ENCODE measurements at places on chromosomes 16 and 17.

DNA sequence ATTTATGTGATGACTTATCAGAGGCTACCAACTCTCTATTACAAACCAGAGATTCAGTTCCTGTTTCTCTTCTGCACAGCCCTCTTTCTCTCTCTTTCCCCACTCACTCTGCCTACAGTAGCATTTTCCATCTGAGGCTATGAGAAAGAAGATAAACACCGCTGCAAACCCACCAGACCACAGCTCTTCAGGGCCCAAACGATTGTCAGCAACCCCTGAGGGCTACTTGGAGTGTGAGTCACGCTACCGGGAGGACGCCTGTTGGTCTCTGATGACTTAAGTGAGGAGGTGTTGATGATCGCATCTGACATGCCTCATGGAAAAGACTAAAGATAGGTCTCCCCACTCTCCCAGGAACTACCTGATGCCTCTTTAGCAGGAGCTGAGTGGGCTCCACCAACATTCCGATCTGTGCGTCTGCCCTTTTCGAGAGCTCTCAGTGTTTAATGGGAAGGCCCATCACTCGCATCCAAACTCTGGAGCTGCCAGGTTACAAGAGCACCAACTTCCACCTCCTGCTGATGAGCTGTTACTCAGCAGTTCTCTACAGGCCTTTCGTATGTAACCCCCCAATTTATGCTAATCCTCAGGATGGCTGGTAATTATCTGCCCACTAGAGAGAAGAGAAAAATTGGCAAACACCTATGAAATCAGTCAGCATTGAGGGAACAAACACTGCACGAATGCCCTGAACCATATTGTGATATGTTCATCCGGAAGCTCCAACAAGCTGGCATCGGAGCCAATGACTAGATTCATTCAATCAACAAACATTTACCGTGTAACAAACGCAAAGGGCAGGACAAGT is 9.2 kb downstream of the GRIN2A start:
- no peak for DNase-seq

DNA sequence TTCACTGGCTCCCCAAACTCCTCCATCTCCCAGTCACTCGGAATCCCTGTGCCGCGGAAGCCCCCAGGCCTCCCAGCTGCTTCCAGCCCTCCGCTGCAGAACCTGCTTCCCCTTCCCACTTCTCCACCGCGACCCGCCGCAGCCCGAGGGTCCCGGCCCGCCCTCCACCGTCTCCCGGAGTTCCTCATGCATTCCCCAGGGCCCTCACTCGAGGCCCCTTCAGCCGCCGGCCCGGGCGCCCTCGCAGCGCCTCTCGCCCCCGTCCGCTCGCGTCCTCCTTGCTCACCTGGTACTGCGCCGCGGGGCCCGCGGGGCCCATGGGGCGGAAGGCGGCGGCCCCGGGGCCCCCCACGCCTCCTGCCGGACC is 329 bp downstream of the SMARCD2 start:
- no peak for DNase-seq

DNA sequence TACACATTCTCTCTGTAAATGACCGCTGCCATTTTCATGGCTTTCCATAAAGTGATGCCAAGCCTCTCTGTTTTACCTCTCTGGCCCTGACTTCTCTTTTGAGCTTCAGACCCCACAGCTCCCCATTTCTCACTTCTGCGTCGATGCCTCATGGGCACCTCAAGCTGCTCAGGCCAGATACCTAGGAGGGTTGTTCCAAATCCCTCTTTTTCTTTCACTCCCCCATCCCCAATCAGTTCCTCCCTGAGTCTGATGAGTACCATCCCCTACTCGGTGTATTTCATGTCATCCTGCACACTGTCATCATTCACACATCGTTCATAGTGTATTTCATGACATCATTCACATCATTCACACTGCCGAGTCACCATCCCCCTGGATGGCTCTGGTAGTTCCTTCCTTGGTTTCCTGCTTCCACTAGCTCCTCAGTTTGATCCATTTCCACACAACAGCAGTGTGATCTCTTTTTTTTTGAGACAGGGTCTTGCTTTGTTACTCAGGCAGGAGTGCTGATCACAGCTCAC is 43.1 kb downstream of the NTN1 start:
- no peak for DNase-seq

DNA sequence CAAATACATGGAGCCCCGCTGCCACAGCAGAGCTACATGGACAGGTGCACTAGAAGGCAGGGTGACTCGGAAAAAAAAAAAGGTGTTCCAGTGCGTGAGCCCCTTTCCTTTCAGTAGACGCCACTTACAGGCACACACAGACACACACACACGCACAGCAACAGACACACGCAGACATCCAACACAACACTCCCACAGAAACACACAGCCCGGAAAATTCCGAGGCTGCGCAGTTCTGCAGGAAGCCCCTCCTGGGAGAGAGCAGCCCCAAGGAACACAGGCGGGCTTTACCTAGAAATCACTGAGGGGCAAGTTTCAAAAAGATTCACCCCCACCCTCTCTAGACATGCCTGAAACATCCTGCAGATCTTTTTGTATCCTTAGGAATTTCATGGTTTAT is 136.0 kb upstream of the WSB1 start:
- no peak for DNase-seq

GRCh38 chr16:52921104-52921503 is 131.6 kb downstream of the CHD9NB start:
- DNase-seq = no peak

DNA sequence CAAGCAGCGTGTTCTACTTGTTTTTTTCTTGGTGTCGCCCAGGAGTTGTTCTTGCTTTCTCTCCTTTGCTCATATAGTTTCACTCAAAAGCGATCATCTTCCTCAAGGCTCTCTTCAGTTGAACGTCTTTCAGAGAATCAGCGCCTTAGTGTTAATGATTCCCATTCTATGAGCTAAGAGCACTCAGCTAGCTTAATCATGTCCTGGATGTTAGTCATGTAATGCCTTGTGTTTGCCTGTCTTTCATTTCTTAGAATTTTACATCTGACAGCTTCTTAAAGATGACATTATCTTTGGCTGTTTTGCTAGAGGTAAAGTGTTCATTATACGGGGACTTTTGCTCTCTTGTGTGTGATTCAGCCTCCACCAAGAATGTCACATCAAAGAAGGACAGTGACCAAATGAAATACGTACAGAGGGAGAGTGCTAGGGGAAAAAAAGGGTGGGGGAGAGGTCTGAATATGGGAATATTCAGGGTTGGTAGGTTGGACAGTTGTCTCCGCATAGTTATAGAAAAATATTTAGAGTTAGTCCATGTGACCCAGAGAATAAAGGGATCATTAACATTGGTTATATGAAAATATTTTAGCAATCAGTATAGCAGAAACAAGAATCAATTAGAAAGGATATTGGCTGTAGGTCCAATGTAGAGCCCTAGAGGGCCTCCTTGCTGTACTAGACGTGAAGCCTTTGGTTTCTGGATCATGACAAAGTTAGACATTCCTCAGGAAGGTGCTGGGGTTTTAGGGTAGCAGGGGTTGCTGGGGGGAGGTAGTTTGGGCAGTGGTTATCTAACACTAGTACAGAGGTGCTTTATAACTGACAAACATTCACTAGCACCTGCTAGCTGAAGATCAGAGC is 31.9 kb upstream of the ANKFN1 start:
- no peak for DNase-seq

DNA sequence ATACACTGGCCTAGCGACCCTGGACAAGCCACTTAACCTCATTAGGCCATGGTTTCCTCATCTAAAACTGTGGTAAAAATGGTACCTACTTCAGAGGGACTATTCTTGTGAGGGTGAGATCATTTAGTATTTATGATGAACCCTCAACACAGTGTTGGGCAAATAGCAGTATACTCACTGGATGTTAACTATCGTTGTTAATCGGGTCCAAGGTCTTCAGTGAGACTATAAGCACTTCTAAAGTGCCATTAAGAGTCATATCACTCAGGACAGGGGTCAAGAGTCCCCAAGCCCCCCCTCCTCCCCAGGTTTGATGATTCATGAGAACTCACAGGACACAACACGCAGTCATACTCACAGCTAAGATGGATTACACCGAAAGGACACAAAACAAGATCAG is 11.0 kb downstream of the TK2 start:
- DNase-seq = no peak

DNA sequence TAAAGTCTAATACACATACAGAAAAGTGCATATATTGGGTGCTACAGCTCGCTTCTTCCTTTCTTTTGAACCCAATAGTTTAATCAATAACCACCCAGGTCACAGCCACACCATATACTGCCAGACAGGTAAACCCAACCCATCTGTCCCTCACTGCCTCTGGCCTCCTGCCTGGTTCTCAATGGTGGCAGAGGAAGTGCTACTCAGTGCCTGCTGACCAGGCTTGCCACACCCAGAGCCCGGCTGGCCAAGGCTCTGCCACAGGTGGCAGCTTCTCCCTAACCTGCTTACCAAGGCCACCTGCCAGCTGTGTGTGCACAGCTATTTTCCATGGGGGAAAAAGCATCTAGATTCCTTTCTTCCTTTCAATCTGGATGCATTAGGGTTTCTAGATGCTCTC is 584 bp downstream of the PMP22 start:
- DNase-seq = no peak

DNA sequence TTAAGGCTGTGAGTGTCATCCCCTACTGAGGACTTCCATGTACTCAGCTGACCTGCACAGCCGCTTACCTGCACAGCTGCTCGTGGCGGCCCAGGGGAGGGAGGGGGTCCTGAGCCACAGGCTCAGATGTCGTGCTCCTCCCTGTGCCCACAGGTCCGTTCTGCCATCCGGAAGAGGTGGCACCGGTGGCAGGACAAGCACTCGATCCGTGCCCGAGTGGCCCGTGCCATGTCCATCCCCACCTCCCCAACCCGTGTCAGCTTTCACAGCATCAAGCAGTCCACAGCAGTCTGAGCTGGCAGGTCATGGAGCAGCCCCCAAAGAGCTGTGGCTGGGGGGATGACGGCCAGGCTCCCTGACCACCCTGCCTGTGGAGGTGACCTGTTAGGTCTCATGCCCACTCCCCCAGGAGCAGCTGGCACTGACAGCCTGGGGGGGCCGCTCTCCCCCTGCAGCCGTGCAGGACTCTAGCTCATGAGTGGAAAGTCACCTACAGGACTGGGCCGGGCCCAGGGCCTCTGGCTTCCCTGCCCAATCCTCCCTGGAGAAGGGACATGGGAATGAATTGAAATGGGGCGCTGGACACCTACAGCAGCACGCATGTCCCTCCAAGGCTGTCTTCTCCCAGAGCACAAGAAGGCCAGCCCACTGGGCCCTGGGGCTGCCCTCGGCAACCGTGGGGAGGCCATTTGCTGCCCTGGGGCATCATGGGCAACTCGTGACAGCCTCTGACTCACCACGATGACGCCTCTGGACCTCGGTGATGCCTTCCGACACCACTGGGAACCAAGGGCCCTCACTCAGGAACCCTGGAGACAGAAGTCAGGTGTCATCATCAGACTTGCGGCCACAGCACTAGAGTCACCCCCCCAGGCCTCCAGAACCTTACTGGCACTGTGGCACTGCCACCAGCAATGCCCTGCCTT is 9.9 kb upstream of the SPPL2C start:
- no peak for DNase-seq

DNA sequence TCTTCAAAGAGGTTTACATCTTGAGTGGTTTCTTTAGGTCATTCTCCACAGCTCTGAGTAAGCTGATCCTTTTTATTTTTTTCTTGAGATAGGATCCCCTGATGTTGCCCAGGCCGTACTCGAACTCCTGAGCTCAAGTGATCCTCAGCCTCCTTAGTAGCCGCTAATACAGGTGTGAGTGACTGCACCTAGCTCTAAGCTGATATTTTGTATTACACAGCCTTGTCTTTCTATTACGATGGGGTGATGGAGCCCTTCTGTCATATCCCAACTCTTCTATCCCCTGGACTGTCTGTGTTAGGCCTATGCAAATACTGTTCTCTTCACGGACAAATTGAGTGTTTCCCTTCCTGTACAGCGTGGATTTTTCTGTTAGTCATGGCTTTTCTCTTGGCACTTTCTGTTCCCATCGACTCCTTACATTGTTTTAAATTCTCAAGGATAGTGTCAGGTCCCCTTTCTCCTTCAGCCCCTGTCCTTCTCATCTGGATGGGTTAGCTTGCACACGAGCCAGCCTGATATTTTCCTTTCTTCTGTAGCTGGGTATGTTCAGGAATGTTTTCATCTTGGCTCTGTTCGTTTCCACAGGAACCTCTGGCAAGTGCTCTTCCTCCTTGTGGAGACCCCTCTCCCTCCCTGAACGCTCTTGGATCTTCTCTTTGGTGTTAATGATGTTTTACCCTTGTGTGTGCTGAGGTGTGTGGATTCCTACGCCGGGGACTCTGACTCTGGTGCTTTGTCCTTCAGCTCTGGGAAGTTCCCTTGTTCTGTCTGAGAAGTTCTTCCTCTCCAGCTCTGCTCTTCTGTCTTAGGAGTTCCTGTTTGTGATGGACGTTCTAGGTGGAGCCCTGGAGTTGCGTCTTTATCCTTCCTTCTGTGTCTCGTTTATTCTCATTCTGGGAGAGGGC is 2.3 kb downstream of the BANP start:
- DNase-seq = no peak

GRCh38 chr17:29212681-29213121 is 32.5 kb upstream of the MYO18A start:
- DNase-seq = no peak

DNA sequence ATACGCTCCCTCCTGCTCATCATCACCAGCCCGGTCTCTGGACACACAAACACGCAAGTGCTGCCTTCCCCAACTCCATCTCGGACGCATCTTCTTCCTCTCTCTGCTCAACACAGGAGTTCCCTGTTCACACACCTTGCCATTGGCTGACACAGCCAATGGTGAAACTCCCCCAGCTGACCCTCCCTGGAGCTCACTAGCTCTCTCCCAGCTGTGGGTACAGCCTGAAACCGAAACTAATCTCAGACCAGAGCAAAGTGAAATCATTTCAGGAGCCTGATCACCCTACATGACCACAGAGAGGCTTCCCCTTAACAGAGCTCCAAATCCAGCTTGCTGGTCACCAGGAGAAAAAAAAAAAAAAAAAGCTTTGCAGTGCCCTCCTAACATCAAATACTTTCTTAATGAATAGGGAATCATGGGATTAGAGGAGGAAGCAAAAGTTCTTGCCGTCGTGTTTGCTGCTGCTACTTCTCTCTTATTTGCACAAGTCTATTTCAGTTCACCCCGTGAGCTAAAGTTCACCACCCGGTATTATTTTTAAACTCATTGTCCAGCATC is 8.3 kb downstream of the CUEDC1 start:
- no peak for DNase-seq

DNA sequence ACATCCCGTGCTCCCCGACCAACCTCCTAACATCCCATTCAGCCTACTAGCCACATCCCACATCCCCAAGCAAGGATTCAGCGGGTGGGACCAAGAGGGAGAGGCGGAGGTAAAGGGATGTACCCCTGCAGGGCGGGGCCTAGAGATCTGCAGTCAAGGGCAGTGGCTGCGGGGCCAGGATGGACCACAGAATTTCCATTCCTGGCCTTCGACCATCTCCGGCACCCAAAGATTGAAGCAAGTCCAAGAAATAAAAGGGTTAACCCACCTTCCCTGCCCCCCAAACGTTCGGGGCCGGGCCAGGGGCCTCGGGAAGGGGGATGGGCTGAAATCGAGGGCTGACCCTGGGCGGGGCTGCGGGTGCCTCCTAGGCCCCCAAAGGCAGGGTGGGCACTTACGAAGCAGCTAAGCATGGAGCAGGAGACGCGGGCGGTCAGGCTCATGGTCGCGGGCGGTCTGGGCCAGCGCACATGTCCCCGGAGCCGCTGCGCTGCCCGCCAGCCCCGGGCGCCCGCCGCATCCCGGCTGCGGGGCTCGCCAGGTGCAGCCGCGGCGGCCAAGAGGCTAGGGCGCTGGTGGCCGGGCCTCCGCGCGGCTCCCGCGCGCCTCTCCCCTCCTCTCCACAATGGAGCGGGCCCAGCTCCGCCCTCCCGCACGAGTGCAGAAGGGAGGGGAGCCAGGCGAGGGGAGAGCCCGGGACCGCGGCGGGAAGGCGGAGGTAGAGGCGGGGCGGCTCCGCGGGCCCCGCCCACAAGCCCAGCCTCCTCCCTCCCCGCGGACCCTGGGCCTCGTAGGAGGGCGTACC is at the start of gene MTMR4:
Gene MTMR4, minus strand, starts transcription at position 674 of the 805 bp plus-strand sequence. Its CDS starts 231 bp downstream, at position 443.
- DNase-seq = peak; percentile 82
